Caudate nucleus (tissue), 63 donors: ENCODE measurements at places on chromosomes 7 and 10.

DNA sequence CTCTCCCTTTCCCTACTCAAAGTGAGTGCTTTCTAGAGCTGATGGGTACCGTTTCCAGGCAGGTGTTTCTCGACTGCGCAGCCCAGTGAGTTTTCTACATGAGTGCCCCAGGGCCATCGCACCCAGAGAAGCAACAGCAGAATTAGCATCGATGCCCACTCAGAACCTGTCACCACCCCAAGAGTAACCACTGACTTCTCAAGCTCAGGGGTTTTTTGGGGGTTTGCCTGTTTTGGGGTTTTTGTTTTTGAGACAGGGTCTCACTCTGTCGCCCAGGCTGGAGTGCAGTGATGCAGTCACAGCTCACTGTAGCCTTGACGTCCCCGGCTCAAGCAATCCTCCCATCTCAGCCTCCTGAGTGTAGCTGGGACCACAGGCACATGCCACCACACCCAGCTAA lies 25.7 kb downstream of the SNX8 start:
- no peak for DNase-seq

GRCh38 chr7:27143023-27143949 lies at the start of gene HOXA5:
TSS of gene HOXA5 (minus strand) at chr7:27143681. CDS start at chr7:27143607, 74 bp downstream.
- DNase-seq = no peak

DNA sequence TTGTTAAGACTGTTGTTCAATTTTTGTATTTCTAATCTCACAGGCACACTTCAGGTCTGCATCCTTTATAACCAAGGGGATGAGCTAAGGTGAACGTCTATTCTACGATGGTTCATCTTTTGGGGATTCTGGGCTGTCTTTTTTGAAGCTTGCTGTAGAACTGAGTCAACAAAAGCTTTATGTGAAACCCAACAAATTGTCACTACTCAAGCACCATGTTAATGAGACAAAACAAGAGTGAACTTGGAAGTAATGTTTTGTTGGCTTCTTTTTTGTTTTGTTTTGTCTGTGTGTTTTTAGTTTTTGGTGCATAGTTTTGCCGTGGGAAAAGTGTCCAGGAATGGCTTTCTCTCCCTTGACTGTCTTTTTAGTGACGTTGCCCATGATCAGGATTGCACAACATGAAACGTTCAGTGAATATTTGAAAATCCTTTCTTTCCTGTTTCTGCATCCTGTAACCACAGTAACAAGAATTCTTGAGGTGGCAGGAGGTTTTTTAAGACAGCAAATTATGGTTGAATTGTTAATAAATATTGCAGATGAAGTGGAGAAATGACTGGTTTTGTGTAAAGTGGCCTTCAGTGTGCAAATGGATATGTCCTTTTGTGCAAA lies 65.6 kb downstream of the WIPF3 start:
- DNase-seq = no peak

DNA sequence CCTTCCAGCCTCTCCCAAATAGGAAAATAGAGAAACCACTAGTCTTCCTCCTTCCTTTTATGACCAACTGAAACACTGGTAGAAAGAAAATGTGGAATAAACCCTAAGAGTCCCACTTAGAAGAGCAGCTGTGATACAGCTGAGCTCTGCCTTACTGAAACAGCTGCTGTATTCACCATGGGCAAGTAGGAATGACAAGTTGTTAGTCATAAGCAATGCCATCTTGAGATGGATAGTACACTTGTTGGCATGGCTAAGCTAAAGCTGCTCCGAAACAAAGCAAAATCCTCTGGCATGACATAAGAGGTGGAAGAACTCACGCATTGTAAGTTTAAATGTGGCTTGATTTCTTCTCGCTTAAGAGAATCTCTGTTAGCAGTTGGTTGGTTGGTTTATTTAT lies 48.3 kb upstream of the TMEM236 start:
- DNase-seq = no peak

DNA sequence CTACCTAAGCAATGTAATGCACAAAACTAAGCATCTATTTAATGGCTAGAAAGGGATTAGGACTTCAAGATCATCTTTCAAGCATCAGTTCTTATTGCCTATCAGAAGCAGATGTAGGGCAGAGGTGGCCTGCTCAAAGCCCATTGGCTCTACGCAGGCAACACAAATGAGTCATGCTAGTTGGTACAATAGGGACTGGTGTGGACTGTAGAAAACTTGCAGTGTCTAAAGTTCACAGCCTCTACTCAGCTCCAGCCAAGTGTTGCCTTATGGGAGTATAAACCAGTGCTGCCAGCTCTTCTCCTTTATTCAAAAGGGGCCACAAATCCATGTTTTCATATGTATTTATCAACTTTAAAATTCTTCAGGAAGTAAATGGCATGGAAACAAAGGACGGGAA lies 31.7 kb downstream of the ASAH2 start:
- no peak for DNase-seq

DNA sequence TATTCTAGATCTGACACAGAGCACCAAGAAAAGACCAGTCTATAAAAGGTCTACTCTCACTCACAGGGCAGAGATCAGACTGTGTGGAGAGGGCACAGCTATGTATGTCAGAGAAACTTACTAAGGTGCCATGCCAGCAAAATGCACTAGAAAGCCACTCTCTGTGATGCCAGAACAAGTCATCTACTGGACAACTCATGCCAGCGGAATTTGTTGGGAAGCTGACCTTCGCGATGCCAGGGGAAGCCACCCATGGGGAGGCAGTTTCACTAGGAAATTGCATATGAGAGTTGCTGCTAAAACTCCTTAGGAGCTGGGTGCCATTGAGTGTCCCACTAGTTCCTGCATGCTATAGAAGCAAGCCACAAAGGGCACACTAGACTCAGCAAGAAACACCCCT lies 58.5 kb downstream of the MICU1 start:
- no peak for DNase-seq

DNA sequence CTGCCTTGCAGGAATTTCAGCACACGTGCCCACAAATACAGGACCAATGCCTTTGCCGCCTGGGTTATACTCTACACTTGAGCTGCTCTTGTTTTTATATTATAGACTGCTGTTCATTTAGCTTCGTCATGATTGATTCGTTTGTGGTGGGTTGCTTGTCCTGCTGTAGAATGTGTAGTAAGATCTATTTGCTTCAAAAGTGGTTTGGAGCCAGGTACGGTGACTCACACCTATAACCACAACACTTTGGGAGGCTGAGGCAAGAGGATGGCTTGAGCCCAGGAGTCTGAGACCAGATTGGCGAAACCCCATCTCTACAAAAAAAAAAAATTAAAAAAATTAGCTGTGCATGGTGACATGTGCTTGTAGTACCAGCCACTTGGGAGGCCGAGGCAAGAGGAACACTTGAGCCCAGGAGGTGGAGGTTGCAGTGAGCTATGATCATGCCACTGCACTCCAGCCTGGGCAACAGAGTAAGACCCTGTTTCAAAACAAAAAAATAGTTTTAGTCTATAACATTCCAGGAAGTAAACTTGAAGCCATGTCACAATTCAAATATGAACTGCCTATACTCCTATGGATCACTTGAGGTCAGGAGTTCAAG lies 9.0 kb upstream of the RHBDD2 start:
- DNase-seq = no peak
